Activated CD4-positive, alpha-beta T cell treated with anti-CD3 and anti-CD28 coated beads, Interleukin-2, amount 50 U/mL, for 16 hours (primary cell): ENCODE measurements at places on chromosomes 2 and 18.
A peak's percentile ranks its signal among the peaks of the same experiment; 100 is the strongest.

DNA sequence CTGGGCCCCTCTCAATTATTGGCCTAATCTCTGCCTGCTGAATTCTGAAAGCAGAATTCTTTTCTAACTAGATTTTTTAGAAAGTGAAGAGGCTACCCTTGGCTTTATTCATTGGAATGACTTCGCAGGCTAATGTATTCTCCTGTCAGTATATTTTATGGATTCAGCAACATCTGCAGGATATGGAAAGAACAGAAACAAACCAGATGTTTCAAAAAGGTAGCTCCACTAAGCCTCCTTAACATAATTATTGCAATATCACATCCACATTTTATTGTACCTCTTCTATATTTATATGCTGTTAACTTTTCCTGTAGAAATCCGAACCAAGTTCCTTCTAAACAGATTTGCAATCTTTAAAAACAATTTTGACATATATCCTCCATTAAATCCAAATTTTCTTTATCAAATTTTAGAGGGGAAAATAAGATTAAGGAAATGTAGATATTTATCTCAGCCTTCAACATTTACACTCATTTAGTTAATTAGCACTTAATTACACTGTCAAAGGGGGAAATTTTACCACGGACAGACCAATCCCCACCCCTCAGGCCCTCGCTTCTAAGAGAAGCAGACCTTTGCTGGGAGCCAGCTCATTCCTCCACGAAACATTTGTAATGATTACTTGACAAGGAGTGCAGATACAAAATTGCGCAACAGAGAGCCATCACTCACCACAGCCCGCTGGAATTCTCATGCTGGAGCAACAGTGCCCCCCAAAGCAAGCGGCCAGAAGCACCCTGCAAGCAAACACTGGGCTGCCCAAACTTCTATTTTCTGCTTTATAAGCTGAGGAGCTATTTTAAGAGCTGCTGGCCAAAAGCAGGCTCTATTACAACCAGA is 253.4 kb downstream of the ETAA1 start:
- peak; percentile 8 for DNase-seq

- DNase-seq, result no peak
These were observed 529.1 kb downstream of the ZNF804A start for GRCh38 chr2:185127412-185127811.

DNA sequence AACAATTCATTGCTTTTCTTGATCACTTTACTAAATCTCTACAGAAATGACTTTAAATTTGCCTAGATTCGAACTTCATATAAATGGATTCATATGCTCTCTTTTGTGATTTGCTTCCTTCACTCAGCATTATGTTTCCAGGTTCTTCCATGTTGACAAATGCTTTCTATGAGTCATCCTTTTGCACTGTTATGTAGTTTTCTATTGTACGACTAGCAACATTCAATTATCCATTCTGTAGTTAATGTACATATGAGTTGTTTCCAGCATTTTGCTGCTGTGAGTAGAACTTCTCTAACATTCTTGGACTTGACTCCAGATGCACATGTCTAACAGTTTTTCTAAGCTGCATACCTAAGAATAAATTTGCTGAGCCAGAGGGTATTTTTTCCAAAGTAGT is 66.5 kb upstream of the NEUROD1 start:
- DNase-seq, result no peak

GRCh38 chr2:227313310-227313709 is 11.7 kb upstream of the MFF start:
- DNase-seq, result no peak

- DNase-seq, result no peak
These were observed 127.3 kb downstream of the TMEM163 start for GRCh38 chr2:134591526-134591925.

DNA sequence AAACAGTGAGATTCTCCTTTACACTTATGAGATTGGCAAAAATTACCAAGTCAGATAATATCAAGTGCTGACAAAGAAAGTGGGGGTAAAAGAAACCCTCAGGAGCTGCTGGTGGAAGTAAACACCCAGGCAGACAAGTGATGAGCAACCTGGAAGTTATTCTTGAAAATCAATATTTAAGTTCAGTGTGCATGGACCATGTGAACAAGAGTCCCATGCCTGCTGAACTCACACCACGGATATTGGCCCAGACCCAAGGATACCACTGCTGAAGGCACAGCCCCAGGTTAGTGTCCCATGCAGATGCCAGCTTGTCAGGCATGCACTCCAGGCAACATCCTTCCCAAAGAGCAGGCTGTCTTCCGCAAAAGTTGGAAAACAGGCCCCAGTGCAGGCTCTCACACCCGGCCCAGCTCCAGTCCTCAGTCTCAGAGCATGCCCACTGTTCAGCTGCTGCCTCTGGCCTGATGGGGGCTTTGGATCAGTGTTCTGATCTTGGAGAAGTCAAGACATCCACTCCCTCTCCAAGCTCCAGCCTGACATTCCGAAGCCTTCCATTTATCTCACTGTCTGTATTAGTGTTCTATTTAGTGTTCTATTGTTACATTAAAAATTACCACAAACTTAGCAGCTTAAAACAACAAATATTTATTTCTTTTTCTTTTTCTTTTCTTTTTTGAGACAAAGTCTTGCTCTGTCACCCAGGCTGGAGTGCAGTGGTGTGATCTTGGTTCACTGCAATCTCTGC is 70.0 kb downstream of the HS1BP3 start:
- no peak for DNase-seq

DNA sequence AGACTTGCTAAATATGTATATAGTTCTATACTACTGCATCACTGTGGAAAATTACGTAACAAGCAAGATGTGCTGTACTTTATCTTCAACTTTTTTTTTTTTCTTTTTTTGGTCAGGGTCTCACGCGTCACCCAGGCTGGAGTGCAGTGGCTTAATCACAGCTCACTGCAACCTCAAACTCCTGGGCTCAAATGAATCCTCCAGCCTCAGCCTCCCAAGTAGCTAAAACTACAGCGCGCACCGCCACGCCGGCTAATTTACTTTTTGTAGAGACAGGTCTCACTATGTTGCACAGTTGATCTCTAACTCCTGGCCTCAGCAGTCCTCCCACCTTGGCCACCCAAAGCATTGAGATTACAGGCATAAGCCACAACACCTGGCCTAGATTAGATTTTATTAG is 68.0 kb downstream of the COX7A2L start:
- no peak for DNase-seq

GRCh38 chr2:156803243-156803642 is 367.1 kb downstream of the GPD2 start:
- DNase-seq, result no peak

DNA sequence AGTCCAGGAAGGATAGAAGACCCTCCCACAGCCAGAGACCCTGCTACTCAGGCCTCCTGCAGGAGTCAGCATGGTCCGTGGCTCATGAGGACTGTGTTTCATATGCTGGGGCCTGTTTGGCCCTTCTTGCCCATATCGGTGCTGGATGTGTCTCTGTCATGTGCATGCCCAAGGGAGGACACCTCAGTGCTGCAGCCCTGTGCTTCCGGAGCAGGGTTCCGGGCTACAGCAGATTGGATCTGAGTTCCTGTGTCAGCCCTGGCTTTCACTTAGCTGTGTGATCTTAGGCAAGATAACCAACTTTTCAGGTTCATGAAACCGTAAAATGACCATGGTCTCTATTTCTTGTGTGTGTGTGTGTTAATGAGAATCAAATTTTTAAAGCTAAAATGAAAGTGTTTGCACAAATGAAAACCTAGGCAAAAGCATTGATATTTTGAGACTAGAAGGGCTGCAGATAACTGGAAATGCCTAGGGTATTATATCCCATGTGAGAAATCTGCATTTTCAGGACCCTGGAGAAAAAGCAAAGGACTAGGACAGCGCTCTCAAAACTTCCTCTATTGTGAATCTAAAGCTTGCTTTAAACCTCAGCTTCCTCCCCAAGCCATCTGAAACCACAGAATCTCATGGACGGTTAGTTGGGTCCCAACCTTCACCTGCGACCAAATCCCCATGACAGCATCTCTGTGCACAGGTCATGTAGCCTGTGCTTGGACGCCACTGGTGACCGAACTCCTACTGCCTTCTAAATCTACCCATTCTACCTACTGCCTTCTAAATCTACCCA is 58.8 kb upstream of the CAPN13 start:
- DNase-seq, result peak; percentile 3

GRCh38 chr2:131572175-131572574 is 44.5 kb downstream of the CCDC74A start:
- DNase-seq, result no peak

GRCh38 chr2:240917684-240918257 is 11.6 kb downstream of the CROCC2 start:
- DNase-seq, result no peak

DNA sequence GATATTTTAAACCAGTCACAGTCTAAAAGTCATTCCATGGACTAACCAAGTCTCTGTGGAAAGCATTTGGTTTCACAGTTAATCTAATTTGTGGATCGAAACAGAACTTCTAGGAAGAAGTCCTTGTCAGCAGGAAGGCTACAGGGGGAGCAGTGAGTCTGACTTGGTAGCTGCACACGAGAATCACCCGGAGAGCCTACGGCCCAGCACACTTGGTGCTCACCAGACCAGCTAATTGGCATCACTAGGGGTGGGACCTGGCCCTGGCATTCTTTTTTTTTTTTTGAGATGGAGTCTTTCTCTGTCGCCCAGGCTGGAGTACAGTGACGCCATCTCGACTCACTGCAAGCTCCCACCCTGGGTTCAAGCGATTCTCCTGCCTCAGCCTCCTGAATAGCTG is 97.7 kb downstream of the ZNF532 start:
- no peak for DNase-seq

DNA sequence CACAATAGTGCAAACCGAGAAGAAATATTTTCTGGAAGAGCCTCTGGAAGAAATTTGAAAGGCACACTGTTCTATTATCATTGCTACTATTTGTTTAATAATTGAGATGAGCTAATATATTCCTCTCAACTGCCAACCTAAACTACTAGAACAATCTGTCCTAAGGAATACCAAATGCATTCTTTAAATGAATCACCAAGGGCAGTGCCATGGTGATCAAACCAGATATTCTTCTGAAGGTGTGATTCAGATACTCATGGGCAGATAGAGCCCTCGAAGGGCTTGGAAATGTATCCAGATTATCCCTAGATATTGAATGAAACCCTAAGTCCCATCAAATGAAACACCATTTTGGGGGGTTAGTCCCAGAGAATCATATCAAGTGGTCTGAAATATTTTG is 76.6 kb downstream of the FIGN start:
- no peak for DNase-seq

GRCh38 chr2:135960656-135961551 is 24.5 kb downstream of the DARS1 start:
- DNase-seq, result peak; percentile 18

GRCh38 chr18:79378536-79379250 is 17.0 kb upstream of the NFATC1 start:
- DNase-seq, result peak; percentile 81

DNA sequence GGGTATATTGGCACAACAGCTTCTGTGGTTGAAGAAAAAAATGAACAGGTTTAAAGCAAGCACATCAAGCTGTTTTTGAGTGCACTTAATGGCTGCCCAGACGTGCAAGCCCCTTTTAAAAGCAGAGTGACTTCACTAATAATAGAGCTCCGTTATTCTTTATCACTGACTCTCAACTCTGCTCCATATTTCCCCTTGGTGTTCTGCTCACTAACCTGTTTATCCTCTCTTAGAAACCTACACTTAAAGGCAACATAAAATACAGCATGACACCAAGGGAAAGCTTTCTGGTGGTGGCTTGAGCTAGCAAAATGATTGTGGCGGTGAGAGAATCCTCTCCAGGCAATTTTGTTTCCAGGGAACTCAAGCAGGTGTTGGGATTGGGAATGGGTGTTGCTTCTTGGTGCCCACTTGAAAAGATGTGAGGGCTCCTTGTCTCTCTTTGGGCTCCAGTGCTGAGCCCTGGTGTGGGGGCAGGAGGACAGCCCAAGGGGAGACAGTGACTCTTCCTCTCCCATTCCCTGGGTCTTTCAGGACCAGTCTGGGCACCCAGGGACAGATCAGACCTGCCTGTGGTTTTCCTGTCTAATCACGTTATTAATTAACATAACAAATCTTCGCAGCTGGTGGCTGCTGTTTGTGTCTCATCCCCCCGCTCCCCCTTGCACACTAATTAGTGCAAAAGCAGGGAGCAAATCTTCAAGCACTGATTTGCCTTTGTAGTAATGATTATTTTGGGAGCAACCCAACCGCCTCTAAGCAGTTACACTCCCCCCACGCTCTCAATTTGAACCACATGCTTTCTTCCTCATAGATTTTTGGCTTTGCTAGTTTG is 289.4 kb upstream of the CXCR4 start:
- no peak for DNase-seq

- DNase-seq, result no peak
These were observed 138.3 kb upstream of the ST6GAL2 start for GRCh38 chr2:107024269-107024668.

- DNase-seq, result no peak
These were observed 170.4 kb upstream of the FN1 start for GRCh38 chr2:215606219-215606618.

DNA sequence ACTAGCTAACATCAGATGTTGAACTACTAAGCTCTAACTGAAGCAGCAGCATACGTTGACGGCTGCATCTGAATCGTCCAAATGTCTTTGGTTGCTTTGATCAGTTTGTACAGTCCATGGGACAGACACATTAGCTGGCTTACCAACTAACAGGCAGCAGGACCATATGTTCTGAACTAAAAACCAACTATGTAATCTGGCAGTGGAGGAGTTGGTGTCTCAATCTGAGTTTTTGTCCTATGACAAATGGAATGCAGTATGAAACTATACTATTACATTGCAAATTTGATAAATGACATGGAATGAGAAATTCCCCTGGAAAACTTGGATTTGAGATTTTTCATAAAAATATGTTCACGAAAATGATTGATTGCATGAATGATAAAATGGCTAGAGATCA is 79.5 kb downstream of the EPHA4 start:
- DNase-seq, result no peak

GRCh38 chr18:62037989-62038778 is 145.4 kb upstream of the RNF152 start:
- DNase-seq, result no peak

GRCh38 chr18:2618009-2618408 is 37.5 kb upstream of the SMCHD1 start:
- DNase-seq, result no peak

- no peak for DNase-seq
These were observed 9.8 kb upstream of the FZD7 start for GRCh38 chr2:202023904-202024266.

- DNase-seq, result no peak
These were observed 2.3 kb upstream of the HPCAL1 start for GRCh38 chr2:10300328-10300920.

- DNase-seq, result no peak
These were observed 86.1 kb downstream of the L3MBTL4 start for GRCh38 chr18:6328621-6329010.
